SK-N-MC (cell line): ENCODE measurements at places on chromosomes 4 and X.

GRCh38 chr4:158863296-158863695 lies 94.5 kb downstream of the FNIP2 start:
- DNase-seq, result no peak

DNA sequence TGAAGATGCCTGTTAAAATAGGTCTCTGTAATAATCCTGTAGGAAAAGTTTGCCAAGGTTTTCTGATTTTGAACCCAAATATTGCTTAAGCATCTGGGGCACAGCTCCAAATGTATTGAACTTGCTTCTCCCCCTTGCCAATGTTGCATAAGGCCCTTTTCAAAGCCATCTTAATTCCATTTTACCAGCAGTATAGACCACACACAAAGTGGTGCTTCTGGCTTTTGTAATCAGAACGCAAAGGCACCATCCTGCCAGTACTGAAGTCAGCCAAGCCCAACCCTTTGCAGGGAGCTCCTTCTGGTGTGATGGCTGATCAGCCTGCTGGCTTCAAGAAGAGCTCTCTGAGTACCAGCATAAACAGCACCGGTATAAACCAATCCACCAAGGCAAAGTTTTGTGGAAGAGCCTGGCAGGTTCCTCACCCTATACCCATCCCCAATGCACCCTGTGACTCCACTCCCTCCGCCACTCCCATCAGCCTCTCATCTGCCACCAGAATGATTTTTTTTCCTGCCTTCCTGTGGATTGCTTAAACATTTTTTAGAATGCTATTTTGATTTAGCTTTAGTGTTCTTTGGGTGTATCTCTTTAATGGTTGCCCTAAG lies 39.2 kb upstream of the USP9X start:
- no peak for DNase-seq

- DNase-seq, result no peak
These were observed 49.5 kb downstream of the ATXN3L start for GRCh38 chrX:13270360-13270759.

- DNase-seq, result no peak
These were observed 15.1 kb downstream of the AFAP1 start for GRCh38 chr4:7924570-7924969.

DNA sequence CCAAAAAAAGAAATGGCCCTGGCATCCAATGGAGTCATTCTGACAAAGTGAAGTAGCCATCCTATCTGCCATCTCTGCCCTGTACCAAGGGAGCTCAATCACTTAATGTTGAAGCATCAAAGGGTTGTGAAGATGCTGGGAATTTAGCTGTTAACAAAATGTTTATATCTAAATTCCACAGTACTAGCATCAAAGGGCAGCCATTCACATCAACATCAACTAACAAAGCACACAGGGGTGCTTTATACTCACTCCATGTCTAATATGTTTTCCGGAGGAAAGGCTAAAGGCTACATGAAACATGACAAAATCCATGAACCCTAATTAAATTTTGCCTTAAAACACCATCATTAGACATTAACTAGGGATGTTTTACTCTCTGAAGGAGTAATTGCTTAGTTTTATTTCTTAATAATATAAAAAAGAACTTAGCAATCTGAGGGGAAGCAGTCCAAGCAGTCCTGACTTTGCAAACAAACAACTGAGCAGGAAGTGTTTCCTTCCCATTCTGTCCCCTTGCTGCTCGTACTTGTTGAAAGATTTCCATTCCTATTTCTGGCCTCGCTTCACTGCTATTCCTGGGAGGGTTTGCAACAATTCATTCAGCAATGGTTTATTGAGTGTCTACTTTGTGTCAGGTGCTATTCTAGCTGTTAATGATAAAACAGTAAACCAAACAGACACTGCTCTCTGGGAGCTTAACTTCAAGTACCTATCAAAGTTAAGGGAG lies 208.6 kb upstream of the SLC7A11 start:
- DNase-seq, result no peak

DNA sequence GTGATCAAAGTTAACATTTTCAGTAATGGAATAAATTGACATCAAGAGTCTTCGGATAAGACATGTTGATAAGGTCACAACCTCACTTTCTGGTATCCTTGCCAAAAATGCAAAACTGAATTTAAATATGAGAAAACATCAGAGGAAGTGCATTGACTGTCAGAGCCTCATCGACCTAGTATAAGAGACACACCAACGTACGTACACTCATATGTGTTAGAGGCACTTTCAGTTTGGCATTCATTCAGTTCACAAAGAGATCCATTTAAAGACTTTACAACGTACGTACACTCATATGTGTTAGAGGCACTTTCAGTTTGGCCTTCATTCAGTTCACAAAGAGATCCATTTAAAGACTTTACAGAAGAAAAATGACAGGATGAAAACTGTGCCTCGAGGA lies 280.3 kb downstream of the INPP4B start:
- DNase-seq, result no peak

GRCh38 chr4:145937971-145938611 lies 532 bp downstream of the ZNF827 start:
- DNase-seq, result no peak

DNA sequence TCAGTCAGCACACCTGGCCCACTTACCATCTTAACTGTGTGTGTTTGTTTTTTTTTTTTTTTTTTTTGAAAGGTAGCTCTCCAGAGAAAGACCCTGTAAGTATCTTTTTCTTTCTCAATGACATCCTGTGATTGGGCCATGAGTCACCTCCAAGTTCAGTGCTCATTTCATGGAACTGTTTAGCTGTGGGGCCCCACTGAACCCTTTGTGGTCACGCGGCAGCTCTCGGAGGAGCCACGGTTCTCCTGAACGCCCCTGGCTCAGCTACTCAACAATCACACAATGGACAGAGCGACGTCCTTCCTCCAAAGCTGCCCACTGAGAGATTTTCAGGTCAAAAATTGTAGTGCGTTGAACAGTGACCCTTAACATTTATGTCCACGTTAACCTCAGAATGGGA lies 14.2 kb upstream of the IL3RA start:
- no peak for DNase-seq

DNA sequence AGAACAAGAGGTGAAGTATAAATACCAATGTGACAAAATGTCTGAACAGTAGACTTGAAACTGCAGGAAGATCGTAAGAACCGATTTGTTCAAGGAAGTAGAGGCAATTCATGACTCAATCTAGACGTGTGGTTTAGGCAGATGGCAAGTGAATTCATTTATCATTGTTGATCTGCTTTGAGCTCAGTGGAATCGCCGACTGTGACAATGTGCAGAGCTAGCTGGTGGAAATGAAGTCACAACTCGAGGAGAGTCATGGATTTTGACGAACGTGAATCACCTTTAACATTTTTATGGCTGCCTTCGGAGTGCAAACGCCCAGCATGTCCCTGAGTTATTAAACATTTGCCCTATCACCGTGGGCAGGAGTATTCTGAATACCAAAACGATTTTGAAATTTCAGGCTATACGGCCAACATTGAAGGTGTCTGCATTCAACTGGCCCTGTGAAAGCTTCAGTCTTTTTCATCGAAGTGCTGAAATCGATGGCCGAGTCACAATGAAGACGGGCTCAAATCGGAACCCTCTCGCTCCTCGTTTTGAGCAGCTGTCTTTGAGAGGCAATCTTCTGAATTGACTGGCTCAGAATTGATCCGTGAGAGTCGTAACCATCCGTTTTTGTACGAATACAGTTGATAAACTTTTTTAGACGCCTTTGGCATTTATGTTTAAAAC lies 689 bp upstream of the OGT start:
- DNase-seq, result no peak

DNA sequence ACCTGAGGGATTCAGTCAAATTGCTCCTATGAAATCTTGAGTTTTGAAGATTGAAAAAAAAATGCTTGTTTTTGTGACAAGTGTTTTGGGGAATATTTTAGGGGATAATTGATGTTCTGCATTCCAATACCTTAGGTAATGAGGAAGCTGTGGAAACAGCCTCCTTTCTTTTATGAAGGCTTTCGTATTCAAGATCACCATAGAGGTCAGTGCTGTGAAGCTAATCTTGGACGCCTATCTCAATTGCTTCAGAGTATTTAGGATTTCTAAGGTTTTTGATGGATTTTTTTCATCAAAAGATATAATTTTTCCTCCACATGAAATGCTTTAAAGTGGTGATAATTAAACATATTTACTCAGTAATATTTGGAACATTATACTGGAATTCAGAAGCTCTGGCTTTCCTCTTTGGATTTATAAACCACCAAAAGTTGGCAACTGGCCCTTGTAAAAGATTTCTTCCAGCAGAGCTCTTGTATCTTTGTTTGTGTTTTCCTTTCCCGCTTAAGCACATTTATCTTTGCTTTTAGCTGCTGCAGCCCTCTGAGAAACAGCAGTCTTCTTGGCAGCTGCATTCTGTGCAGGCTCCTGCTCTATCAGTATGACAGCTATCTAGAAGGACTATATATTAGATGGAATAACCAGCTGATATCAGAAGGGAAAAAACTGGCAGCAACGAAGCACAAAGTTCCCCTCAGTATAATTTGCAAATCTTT lies 63.7 kb downstream of the HMGB2 start:
- no peak for DNase-seq

DNA sequence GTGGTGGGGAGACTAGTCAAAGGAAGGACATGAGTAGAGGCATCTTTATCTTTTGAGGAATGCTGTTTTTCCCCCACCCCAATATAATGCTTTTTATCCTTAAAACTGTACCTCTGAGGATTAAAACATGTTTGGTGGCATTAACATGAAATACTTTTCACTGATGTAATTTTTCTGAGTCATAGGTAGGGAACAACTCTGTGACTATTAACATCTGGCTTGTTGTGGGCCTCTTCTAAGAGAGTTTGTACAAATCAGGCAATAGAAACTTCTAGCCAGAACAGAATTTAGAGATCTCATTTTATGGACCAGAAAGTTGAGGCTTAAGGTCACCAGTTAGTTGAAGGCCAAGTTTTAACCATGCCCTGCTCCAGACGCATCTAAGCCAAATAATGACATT lies 207.6 kb downstream of the SOX3 start:
- DNase-seq, result no peak
